ENCODE measurements at places on chromosomes 3 and 15. TPM values are rescaled to one million over a fixed set of nuclear protein-coding genes. Genes with fewer than 3 reads are reported as not detected.

DNA sequence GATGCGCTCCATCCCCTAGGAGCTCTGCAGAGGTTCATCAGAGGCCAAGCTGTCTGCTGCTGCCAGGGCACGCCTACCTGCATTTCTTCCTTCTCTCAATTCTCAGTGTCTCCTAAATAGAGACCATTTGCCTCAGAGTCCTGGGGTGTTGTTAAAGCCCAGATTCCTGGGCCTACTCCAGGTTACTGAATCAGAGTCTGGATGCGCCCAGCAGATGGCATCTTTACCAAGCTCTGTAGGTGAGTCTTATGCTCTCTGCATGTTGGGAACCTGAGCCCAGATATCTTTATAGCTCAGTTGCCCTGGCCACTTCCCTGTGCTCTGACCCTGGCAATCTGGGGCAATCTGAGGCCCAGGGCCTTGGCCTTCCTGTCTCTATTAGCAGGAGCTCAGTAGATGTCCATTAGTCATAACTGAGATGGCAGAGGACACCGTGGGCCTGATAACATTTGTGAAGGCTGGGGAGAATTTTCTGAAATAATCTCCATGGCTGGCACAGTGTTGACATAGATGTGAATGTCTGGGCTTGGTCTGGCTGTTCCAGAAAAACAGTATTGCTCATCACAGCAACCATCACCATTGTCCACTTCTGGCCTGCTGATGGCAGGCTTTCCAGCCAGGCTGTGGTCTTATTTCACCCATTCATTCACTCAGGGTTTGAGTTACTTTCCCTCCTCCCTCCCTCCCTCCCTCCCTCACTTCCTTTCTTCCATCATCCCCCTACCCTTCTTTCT, 13.3 kb upstream of the RBP1 start:
- no peak overlapping the region for H3K4me3 ChIP-seq
- no peaks in the 10 kb centered on the region for H3K4me1 ChIP-seq
- no peaks in the 10 kb centered on the region for H3K36me3 ChIP-seq
- no peaks in the 10 kb centered on the region for H3K27me3 ChIP-seq

The MST1R gene
- polyA plus RNA-seq = 3.4 TPM

The CDHR4 gene
- polyA plus RNA-seq = 0.27 TPM

The POPDC2 gene
- polyA plus RNA-seq = 68.0 TPM

- no peak overlapping the region for H3K4me3 ChIP-seq
- H3K27ac ChIP-seq = no peak overlapping the region
- H3K36me3 ChIP-seq = no peaks in the 10 kb centered on the region
- DNase-seq = no peak
- no peaks in the 10 kb centered on the region for H3K27me3 ChIP-seq
These were observed 2.1 kb upstream of the HTR3D start for GRCh38 chr3:184029443-184029842.

The C3orf62 gene
- polyA plus RNA-seq = 7.6 TPM

- DNase-seq = peak; percentile 20
- H3K36me3 ChIP-seq = no peaks in the 10 kb centered on the region
- no peaks in the 10 kb centered on the region for H3K27me3 ChIP-seq
- H3K27ac ChIP-seq = no peak overlapping the region
- H3K4me3 ChIP-seq = no peak overlapping the region
These were observed 4.2 kb downstream of the TEX264 start for GRCh38 chr3:51675201-51675611.

All from cardiac muscle cell (in vitro differentiated cells and primary cell).